ENCODE measurements at places on chromosomes 12 and 14.

- DNase-seq: no peak
These were observed 96.5 kb downstream of the PPP1R12A start for GRCh38 chr12:79838359-79838758.

DNA sequence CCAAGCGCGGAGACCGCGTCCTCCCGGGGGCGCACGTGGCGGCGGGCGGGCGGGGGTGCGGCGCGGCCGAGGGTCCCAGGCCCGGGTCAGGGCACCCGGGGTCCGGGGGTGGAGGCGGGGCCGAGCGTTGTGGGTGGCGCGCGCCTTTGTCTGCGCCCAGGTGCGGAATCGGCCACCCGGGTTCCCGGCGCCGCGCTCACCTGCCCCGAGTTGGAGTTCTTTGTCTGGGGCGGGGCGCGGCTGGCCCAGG is 50.1 kb downstream of the LRCOL1 start:
- no peak for DNase-seq

DNA sequence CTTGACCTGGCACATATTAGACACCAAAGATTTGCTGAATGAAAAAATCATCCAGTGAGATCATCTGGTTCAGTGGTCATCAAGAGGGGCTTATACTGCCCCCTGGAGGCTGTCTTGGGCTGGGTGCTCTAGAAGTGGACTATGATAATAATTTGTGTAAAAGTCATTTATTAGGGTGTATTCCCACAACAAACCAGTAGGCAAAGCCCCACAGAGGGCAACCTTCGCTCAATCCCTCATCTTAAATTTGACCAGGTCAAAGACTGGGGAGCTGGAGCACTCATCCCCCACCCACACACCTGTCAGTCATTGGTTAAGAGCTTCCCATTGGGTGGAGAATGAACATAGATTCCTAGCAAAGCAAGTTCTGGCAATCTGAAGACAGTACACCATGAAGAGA is 20.0 kb upstream of the FICD start:
- no peak for DNase-seq

GRCh38 chr14:69685716-69686115 is 74.3 kb downstream of the SUSD6 start:
- no peak for DNase-seq

DNA sequence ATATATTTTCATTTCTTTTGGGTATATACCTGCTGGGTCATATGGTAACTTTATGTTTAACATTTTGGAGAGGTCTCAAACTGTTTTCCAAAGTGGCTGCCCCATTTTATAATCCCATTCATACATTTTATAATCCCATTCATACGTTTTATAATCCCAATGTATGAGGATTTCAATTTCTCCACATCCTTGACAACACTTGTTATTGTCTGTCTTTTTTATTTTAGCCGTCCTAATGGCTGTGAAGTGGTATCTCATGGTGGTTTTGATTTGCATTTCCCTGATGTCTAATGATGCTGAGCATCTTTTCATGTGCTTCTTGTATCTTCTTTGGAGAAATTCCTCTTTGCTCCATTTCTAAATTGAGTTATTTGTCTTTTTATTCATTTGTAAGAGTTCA is 6.7 kb upstream of the CFL2 start:
- no peak for DNase-seq

DNA sequence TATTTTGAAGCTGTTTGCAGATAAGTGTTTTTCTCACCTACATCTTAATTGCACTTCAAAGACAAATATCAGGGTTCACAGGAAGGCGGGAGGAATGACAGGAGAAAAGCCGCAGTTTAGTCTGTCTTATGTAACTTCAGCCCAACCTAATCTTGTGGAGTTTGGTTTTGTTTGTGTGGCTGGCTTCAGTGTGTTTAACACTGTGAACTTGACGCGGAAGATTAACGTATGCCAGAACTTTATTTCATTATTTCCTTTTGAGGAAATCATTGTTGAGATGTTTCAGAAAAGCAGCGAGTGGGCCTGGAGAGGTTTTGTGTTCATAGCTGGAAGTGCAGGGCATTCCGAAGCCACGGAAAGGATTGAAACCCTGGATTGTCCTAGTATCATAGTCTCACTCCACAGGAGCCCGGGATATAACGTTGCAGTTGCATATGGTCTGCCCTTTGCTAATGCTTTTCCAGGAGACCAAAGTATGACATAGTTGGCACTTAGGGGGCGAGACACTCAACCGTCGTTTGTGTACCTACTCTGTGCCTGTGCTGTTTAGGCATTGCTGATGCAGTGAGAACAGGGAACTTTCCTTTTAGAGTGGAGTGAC is 2.0 kb downstream of the PELI2 start:
- no peak for DNase-seq

- no peak for DNase-seq
These were observed 33.5 kb downstream of the RNFT2 start for GRCh38 chr12:116771651-116772050.

DNA sequence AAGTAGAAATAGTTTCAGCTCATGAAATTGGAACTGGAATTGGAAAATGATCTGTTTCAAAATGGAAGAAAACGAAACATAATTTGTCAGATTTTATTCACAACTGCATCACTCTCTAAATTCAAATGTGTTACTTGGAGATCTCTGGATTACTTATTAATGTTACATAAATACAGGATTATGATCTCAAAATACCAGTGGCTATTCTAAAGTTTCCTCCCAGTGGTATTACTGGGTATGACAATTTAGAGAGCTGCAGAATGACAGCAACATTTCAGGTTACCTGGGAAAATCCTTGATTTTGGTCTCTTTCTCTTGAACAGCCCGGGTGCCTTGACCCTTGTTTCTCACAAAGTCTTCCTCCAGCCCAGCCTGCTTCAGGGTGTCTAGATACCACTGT is 14.2 kb downstream of the FAM161B start:
- no peak for DNase-seq

- DNase-seq: no peak
These were observed 335.6 kb upstream of the NOVA1 start for GRCh38 chr14:26933431-26933830.

DNA sequence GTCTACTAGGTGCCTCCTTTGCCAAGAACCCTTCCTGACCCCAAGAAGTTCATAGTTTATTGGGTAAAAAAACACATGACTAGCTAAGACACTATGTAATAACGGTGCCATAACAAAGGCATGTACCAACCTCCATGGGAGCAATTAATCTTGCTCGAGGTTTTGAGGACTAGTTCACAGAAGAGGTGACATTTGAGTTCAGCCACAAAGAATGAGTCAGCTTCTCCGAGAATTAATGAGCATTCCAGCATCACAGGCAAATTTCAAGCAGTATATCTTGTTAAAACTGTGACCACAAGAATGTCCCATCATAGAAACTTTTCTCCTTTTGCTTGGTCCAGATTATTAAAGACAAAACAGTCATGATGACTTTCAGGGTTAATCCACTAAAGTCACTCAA is 113.0 kb upstream of the RAP1B start:
- DNase-seq: no peak

DNA sequence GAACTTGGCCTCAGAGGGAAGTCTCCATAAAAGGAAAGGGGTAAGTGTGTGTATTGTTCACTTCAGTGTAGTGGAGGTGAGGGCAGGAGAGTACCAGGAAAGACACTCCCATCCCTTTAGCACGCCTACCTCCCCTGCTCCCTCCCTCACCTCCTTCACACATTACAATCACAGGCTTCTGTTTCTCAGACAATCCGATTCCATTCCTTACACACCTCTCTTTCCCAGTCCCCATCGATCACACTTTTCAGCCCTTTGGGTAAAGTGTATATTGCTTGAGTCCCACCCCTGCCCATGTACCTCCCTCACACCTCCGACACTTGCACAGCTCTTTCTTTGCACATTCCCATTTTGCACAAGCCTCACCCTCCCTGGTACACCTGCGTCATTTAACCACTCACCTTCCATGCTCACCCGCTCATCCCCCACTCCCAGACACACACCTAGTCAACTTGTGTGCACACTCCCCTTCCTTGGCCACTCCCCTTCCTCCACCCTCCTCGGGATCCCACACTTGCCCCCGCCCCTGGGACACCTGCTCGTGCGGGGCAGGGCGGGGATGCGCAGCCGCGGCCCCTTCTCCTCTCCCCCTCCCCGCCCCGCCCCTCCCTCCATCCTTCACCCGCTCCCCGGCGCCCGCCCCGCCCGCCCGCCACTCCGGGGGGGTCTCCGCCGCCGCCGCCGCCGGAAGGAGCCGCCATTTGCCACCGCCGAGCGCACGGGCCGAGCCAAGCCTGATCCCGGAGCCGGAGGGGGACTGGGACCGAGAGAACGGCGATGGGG is at the start of gene MARCHF9:
Gene MARCHF9, plus strand, starts transcription at position 693 of the 783 bp plus-strand sequence. CDS start 426 bp downstream, outside the sequence.
- no peak for DNase-seq

- DNase-seq: no peak
These were observed 59.7 kb downstream of the PLXNC1 start for GRCh38 chr12:94207849-94208621.

DNA sequence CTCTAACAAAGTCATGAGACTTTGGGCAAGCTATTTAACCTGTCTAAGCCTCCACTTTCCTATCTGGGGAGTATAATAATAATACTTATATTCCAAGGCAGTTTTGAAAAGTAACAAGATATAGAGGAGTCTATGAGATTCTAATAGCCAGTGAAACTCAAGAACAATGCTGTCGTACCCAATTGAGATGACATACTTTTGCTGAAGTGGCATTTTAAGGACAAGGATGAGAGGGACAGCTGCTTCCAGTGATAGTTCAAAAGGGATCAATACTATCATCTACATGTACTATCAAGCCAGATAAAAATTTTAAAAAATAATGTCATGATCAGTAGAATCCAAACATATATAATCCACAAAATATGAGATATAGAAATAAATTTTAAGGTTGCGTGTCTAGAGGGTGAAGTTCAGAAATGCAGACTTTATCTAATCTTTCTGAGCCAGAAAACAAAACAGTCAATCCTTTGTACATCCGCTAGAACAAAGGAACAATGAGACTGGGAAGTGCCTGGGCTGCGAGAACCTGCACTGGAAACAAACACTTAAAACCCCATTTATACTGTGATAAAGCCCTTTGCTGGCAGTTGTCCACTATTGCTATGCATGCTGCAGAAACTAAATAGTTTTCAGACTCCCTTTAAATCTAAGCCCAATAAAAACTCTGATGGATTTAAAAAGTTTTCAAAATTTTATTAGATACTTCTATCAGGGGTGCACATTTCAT is 38.6 kb downstream of the PTPRB start:
- DNase-seq: no peak

DNA sequence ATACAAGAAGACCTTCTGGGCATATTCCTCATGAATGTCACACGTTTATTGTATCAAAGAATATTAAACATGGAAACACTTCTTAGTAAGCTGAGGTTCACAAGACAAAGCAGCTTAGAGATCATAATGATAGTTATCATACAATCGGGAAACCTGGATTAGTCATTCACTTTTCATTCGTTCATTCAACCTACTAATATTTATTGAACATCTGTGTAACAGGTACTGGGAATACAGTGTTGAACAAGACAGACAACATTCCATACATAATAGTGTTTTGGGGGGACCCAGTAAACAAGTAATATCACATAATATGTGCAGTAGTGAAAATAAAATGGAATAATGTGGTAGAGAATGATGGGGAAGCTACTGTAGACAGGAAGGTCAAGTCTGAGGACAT is 100.6 kb upstream of the GRIP1 start:
- no peak for DNase-seq

- DNase-seq: no peak
These were observed 24.0 kb downstream of the LRIG3 start for GRCh38 chr12:58896278-58896677.

DNA sequence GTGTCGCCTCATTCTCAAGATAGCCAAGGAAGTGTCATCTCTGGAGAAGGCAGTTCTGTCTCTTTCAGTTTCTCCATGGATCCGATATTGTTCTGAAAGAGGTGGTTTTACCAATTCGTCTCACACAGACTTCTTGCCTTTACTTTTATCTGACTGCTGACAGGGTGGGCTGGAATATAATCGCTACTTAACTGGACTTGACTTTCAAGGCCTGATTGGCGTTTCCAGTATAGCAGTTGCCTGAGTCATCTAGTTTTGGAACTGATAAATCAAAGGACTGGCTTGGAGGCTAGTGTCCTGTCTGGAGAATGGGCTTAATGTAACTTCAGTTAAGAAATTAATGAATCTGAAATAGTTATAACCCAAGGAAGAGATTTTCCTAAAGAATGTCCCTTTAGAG is 21.6 kb downstream of the PRKCH start:
- DNase-seq: no peak

GRCh38 chr12:8899830-8900229 is 14.5 kb upstream of the PHC1 start:
- DNase-seq: no peak

GRCh38 chr14:71168564-71169427 is 261.5 kb downstream of the PCNX1 start:
- DNase-seq: no peak

DNA sequence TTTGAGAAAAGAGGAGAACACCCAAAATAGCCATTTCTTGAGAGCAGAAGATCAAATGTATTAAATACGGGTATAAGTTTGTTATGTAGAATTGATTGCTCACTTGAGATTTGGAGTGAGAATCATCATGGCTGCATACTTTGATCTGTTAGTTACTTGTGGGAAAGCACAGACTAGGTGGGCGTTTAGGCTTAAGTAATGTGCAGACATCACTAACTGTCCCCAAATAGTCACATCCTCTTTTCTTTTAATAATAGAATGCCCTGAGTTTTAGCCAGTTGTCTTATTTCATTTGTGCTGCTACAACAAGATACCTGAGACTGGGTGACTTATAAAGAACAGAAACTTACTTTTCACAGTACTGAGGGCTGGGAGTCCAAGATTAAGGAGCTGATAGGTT is 14.3 kb upstream of the GTF2A1 start:
- no peak for DNase-seq

DNA sequence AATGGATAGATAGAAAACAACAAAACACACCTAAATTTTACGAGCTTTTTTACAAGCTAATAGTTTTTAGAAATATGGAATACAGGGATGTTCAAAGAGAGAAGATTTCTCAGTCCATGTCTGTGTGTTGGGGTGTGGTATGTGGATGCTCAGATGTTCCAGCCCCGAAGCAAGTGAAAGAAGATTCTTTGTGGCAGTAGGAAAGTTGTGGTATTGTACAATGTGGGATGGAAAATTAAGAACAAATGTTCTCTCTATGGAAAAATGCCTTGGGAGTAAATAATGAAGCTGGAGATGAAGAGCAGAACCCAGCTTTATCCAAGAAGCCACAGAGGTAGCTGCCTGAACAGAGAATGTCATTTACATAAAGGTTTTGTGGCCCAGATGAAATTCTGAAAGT is 150.3 kb upstream of the PRKD1 start:
- DNase-seq: no peak

DNA sequence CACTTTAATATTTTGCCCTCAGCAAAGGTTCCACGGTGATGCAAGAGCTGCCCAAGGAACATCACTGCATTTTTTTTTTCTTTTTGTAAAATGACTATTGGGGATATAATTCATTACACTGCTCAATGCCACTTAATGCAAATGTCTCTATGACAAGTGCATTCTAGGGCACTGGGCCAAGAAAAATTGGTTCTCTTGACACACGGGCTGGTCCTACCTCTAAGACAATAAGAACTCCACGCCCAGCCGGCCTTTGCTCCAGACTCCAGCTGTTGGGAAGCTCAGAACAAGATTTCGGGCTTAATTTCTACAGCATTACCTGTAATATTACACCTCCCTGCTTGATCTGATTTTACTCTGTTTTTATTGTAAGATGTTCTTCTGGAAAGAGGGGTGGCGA is 48.8 kb upstream of the VRK1 start:
- DNase-seq: no peak

GRCh38 chr14:102145395-102145794 is 5.7 kb downstream of the WDR20 start:
- no peak for DNase-seq

Measured in cortex of kidney (tissue), 1 donor.